ENCODE measurements at places on chromosomes 7 and 10.

DNA sequence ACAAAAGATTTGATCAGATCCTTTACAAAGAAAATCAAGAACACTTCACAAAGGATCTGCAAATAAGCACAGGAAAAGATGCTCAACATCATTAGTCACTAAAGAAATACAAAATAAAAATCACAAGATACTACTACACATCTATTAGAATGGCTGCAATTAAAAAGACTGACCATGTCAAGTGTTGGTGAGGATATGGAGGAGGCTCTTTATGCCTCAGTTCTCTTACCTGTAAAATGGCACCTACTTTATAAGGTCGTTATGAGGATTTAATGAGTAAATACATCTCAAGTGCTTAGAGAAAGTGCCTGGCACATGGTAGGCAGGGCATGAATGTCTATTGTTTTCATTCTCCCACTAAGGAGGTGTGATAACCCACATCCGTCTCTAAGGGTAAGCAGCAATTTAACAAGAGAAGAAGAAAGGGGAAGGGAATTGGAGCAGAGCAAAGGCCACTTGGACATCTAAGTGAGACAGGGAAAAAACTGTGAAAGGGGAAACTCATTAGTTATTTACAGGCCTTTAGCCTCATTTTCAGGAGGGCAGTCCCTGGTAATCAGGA lies 157.5 kb upstream of the NFE2L3 start:
- no peak for DNase-seq

DNA sequence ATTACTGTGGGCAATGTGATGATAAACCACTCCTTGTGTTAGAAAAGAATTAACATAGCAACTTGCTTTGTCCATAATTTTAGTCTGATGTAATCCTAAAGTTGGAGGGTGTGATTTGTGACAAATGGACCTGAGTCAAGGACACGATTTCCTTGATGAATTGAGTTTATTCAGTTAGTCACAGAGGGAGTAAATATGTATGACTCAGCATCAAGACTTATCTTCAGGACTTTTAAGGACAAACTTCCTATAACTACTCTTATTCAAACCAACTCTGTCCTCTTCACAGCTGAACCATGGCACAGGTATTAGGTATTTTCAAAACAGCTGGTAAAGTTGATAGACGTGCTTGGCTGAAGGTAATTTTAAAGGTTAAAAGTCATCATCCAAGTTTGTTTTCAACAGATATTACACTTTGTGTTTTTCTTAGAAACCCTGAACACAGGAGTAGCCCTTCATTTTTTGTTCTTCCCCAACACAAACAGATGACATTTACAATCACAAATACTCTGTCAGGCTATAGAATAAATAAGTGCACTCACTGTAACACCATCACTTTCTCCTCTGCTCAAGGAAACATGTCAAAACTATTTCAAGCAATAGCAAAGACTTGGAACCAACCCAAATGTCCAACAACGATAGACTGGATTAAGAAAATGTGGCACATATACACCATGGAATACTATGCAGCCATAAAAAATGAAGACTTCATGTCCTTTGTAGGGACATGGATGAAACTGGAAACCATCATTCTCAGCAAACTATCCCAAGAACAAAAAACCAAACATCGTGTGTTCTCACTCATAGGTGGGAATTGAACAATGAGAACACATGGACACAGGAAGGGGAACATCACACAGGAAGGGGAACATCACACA lies 54.5 kb downstream of the COA1 start:
- peak; percentile 52 for DNase-seq

DNA sequence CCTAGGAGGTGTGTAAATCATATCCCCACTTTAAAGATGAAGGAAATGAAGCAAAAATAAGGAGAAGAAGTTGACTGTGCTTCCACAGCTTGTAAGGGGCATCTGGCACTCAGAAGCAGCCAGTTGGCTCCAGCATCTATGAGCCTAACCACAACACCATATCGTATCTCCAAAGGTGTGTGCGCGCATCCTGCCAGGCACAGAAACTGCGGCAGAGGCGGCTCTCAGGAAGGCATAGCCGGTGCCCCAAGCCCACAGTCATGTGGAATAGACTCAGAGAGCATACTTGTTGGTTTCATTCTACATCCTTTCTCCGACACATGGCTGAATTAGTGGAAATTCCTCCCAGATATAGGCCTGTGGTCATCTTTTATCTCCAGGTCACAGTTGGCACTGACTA lies 423.9 kb downstream of the CALN1 start:
- no peak for DNase-seq

DNA sequence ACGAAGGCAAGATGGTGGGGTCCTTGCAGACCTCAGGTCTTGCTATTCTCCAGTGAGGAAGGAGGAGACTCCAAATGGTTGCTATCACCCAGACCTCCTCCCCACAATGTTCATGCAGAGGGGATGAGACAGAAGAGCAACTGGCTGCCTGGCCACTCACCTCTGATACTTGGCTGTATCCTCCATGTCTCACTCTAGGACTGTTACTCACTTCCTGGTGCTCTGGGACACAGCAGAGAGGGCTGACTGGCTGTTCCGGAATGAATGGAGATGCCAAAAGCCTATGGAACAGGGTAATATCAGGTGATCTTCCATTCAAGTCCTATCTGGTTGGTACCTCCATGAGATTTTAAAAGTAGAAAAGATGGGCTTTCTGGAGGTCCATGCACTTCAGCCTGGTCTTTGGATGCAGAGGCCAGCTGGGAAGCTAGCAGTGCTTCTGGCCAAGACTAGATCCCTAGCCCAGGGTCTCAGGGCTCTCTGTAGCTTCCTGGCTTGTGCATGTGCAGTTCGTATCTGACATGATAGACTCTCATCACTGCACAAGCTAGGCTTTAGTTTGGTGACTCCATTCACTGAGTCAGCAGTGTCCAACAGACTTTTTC lies 27.0 kb upstream of the ABI1 start:
- DNase-seq, result no peak

GRCh38 chr7:89687211-89687610 lies 467.1 kb upstream of the STEAP1 start:
- DNase-seq, result no peak

- DNase-seq, result no peak
Measured at GRCh38 chr7:77649716-77650349, 46.4 kb upstream of the RSBN1L start.

- peak; percentile 6 for DNase-seq
Measured at GRCh38 chr10:59176241-59177030, at the start of gene PHYHIPL. Gene PHYHIPL, plus strand, starts transcription at chr10:59176643. Its CDS starts 211 bp downstream, at chr10:59176854.

DNA sequence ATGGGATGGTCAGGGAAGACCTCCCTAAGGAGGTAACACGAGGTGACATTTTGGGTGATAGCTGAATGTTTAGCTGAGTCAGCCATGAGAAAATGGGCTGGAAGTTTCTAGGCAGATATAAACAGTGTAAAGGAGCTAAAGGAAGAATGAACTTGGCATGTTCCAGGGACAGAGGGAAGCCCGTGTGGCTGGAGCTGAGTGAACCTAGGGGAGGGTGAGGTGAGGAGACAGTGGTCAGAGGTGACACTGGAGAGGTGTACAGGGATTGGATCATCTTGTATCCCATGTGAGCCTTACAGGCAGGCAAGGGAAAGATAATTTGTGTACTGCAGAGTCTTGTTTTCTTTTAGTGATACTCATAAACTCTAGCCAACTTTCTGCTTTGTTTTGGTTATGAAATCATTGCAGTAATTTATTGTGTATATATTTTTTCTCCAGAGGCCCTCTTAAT lies 1.8 kb downstream of the STARD3NL start:
- DNase-seq, result no peak

DNA sequence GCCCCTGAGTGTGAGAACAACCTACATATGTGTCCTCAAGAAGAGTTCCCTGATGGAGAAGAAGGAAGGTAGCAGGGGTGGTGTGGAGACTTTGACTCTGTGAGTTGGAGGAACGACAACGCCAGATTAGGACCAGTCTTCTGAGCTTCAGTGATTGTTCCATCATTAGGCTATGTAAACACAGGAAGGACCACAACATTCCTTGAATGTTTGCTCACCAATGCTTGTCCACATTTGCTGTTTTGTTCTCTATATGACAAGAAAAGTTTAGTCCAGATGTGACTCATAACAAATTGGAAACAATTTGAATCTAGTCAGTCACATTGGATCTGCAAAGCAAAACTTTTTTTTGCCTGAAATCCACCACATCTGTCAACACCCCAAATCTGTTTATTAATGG lies 62.7 kb downstream of the ENTPD1 start:
- DNase-seq, result peak; percentile 63

- no peak for DNase-seq
Measured at GRCh38 chr10:24437302-24437701, 228.4 kb downstream of the KIAA1217 start.

GRCh38 chr10:51629934-51630639 lies 69.3 kb downstream of the CSTF2T start:
- no peak for DNase-seq

DNA sequence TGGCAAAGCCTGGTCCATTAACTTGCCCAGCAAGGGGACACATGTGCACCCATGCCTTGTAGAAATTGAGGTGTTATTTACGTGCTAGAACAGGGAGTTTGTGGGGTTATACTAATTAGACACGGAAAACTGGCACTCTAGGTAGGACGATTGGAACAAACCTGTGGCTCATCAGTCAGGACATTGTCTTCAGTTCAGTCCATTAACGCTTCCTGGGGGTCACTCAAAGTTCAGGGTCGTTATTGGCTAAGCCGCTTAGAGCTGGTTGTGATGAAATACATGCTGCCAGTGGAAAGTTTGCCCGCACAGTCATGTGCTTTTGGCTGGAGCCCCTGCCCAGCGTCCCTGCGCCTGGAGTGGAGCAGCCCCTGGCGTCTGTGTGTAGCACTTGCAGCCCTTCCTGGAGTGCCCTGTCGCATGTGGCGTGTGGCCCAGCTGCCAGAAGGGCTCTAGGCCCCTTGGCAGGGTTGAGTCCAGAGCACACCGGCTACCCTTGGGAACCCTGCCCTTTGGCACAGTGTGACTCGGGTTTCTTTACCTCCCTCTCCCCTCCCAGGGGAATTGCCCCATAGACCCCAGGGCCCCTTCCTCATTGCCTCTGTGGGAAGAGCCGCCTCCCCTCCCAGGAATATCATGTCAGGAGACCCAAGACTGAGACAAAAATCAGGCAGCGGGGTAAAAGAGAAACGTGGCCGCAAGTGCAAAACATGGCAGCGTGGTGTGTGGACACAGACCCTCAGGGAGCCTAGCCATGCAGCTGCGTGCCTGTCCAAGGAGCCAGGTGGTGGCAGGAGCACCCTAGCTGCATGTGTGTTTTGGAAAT lies 9.8 kb downstream of the ZNF775 start:
- DNase-seq, result no peak

DNA sequence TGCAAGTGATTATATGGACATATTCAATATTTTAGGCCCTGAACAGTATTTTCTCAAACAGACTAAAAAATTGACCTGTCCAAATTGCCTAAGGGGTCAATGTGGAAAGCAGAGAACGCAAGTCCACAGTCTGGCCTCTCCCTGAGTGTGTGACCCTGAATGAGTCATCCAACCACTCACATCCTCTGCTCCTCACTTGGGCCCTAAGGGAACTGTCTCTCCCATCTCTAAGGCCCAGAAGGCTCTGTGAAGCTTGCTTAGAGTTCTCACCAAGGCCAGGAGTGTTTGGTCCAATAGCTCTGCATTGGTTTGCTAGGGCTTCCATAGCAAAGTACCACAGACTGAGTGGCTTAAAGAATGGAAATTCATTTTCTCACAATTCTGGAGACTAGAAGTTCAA lies 155.1 kb downstream of the LSM5 start:
- DNase-seq, result peak; percentile 47

DNA sequence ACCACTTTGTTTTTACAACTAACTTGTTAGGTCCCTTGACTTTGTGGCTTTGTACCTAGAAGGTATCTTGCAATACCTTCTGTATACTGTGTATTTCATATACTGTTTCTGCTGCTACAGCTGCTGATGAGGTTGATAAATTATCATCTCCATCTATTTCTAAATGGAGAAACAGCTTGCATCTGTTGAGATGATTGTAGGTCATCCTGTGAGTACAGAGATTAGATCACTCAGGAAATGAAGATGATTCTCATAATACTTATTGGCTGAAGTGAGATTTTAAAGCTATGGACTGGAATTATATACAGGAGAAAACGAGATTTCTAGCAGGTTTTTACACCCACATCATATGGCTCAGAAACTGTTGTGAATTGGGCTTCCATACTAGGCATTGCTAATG lies 280.5 kb downstream of the KCND2 start:
- DNase-seq, result no peak

Measured in ACHN (cell line).